Activated CD8-positive, alpha-beta memory T cell treated with anti-CD3 and anti-CD28 coated beads, Interleukin-2, amount 50 U/mL, for 4 hours (primary cell): ENCODE measurements at places on chromosomes 6 and 20.

GRCh38 chr6:32622545-32623401 is 14.4 kb upstream of the HLA-DQA1 start:
- peak; percentile 52 for DNase-seq

DNA sequence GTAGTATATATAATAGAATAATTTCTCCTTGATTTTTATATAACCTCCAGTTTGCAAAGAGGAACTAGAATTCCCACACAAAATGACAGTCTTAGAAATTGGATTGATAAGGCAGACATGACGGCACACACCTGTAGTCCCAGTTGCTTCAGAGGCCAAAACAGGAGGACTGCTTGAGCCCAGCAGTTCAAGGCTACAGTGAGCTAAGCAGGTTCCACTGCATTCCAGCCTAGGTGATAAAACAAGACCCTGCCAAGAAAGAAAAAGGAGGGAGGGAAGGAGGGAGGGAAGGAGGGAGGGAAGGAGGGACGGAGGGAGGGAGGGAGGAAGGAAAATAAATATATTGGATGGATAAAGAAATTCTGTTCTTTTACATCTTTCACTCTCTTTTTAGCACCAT is 77.6 kb upstream of the SASH1 start:
- DNase-seq: no peak

DNA sequence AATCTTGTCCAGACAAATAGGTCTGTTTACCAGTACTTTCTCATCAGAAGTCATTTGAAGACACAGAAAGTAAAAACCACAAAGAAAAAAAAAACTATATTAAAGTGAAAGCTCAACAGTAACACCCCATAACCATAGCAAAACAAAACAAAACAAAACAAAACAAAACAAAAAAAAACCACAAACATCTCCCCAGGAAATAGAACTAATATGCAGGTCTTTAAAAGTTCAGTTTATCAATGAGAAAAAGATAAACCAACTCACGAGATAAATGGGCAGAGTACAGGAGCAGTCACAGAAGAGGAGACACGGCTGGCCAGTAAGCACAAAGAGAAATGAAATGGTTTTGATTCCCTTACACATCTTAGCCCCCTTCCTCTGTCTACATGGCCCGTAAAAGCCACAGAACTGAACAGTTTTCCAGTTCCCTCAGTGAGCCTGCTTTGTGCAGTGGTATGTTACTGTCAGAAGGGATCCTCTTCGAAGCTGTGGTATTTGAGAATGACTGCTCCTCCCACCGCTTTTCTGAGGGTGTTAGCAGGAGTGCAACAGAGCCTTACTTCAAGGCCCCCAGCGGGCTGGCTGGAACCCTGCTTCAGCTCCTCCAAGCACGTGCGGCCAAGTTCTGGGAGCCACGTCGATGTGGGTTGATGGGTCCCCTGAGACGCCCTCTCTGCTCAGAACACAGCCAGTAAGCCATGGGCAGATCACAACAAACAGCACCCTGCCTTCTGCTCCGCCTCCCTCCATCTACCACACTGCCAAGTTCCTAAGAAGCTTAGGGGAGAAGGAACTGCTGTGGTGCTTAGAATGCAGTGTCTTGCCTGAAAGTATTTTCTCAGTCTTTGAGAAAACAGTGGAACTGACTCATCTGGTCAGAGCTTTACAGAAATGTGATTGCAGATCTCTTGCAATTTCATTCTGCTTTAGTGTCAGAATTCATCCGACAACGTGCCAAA is 14.0 kb downstream of the UST start:
- peak; percentile 31 for DNase-seq

GRCh38 chr6:13256266-13257001 is 71.9 kb downstream of the TBC1D7 start:
- no peak for DNase-seq

DNA sequence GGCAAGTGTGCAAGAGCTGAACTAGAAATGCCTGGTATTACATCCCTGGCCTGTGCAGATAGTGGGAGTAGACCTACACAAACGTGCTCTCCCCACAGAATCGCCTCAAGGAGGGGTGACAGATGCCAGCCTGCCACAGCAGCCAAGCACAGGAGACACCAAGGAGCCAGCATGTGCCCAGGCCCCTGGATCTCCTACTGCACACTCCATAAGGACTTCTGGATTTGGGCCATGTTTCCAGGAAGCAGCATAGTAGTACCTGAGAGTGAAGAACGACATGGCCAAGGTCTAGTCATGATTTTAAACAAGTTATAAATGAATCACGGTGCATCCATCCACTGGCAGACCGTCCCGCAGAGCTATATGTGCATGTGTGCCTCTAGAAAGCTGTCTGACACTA is 232.2 kb downstream of the SYNDIG1 start:
- no peak for DNase-seq

DNA sequence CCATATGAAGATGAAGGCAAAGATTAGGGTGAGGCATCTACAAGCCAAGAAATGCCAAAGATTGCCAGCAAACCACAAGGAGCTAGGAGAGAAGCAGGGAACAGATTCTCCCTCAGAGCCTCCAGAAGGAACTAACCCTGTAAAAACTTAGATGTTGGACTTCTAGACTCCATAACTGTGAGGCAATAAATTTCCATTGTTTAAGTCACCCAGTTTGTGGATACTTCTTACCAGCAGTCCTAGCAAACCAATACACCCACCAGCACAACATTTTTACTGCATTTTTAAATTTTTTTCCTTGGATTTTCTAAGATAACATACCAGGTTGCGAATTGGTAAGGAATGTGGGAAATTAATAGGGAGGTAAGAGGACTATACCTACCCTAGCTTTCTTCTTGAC is 47.8 kb upstream of the EYA4 start:
- no peak for DNase-seq

- DNase-seq: no peak
These were observed 64.4 kb downstream of the CD40 start for GRCh38 chr20:46182276-46183200.

- DNase-seq: peak; percentile 69
These were observed 8.1 kb downstream of the SCRT2 start for GRCh38 chr20:667351-668034.
